ENCODE measurements at places on chromosomes 5 and 9. TPM values are rescaled to one million over a fixed set of nuclear protein-coding genes. Genes with fewer than 3 reads are reported as not detected.

LPAR1 gene
- total RNA-seq: 39.2 TPM

PCDHB13 gene
- 0.27 TPM for total RNA-seq

FST gene
- 80.2 TPM for total RNA-seq

SEMA4D gene
- not detected for total RNA-seq
